ENCODE measurements at places on chromosomes 12 and 14.

DNA sequence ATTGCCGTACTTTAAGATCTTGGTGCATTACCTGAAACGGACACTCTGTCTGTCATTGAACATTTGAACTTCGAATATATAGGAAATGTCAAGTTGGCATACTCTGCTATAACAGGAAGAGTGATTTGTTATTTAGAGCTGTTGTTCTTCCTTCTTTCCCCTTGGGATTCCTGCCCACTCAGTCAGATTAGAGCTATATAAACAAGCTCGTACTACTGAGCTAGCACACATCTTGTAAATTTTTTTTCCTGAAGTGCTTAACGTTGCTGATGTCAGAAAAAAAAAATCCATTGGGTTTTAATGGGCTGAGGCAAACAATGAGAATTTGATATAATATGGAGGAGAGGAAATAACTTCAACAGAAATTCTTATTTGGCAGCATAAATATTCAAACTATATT, 26.8 kb downstream of the RGS6 start:
- DNase-seq: peak; percentile 94

DNA sequence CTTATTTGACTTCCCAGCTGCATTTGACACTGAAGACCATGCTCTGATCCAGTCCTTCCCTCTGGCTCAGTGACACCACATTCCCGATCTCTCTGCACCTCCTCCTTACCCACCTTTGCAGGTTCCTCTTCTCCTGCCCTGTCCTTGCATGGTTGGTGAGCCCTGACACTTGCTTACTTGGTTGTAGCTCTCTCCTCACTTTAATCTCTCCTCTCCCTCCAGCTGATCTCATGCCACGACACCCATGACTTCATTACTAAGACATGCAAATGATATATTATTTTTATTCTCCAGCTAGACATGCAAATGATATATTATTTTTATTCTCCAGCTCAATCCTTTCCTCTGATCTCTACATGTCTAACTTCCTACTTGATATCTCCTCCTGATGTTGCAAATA, at the start of gene SERPINA9:
SERPINA9 (minus strand) TSS at position 175 of the 400 bp plus-strand sequence. CDS start 6,357 bp downstream, outside the sequence.
- no peak for DNase-seq

DNA sequence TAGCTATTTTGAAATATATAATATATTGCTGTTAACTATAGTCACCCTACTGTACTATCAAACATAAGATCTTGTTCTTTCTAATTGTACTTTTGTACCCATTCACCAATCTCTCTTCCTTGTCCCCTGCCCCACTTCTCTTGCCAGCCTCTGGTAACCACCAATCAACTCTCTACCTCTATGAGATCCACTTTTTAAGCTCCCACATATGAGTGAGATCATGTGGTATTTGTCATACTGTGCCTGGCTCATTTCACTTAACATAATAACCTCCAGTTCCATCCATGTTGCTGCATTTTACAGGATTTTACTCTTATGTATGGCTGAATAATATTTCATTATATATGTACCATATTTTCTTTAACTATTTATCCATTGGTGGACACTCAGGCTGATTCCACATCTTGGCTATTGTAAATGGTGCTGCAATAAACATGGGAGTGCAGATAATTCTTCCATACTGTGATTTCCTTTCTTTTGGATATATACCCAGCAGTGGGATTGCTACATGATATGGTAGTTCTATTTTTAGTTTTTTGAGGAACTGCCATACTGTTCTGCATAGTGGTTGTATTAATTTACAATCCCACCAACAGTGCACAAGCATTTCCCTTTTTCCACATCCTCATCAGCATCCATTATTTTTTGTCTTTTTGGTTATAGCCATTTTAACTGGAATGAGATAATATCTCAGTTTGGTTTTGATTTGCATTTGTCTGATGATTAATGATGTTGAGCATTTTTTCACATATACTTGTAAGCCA, 33.5 kb upstream of the SPIC start:
- no peak for DNase-seq

- DNase-seq: no peak
These were observed 58.0 kb upstream of the FAM222A start for GRCh38 chr12:109655578-109655977.

GRCh38 chr12:103198499-103198898, 241.0 kb downstream of the ASCL1 start:
- no peak for DNase-seq

GRCh38 chr12:97387844-97388243, 74.8 kb upstream of the RMST start:
- no peak for DNase-seq

DNA sequence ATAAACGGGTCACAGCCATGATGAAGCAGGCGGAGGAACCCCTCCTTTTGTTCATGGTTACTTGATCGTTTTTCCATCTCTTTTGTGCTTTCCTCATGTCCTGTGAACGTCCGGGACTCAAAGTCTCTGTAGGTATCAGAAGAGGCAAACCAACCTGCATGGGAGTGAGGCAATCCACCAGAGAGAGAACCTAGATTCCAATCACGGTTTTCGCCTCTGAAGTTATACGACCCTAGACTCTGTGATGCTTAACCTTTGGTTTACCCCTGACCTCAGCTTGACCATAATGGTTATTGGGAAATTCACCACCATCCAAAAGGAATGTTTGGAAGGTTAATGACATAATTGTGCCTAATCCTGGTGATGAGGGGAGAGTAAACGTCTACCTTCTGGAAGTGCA, 186.8 kb upstream of the PRICKLE1 start:
- DNase-seq: no peak

DNA sequence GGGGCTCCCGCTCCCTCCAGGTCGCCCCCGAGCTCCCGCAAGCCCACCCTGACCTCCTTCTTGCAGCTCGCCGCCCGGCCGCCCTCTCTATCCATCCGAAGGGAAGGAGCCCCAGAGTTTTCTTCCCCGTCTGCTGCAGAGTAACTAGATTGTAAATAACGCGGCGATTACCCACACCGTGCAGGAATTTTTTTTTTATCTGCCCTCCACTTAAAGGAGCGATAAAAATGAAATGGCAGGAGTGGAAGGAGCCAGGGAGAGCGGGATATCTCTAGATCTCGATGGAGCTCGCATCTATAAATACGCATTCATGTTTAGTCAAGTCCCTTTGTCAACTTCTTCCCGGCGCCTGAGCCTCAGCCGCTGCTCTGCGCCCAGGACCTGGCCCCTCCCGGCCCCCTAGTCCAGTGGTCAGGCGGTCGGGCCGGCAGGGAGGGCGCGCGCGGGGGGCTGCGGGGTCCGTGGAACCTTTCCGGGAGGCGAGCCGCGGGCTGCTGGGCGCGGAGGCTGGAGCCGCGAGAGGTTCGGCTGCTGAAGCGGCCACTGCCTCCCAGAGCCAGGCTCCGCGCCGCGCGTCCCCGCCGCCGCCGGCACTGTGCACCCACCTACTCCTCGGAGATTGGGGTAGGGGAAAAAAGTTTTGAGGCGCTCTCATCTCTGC, 386.0 kb downstream of the BCAT1 start:
- DNase-seq: no peak

- no peak for DNase-seq
These were observed 38.4 kb downstream of the GALNT16 start for GRCh38 chr14:69298131-69299071.

DNA sequence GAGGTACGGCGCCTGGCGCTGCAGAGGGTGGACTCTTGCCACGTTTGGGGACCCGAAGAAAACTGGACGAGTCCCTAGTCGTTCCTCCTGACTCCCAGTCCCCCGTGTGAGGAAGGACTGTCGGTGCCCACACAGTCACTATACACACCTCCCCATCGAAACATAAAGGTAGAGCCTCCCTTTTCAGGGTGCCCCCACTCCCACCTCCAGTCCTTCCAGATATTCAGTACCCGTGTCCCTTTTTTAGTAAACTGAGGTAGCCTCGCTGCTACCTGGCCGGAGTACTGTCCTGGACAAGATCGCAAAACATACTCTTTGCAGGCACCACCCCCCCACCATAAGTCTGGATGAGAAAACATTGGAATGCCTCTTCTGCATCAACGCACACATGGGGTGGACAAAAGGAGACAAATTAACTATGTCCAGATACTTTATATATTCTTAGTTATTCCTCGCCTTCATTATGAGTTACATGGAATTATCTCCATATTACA, 610 bp upstream of the KMT2D start:
- DNase-seq: no peak

All from LNCaP clone FGC (cell line).